ENCODE measurements at places on chromosomes 12 and 14.

DNA sequence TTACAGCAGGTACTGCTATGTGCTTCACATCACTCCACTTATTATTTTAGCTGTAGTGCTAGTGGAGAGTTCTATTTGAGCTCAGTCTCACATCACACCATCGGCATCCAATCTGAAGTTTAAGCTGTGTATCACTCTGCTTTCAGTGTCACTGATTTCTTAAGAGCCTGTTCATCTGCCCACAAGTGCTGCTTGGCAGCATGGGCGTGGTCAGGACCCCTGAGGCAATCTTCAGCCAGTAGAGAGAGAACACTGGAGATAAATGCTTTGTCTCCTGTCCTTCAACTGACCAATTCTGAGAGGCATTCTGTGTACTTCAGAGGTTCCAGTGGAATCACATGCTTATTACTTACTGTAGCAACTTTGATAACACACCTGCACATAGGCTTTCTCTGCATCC, 728.8 kb downstream of the RPS29 start:
- no peak for DNase-seq

DNA sequence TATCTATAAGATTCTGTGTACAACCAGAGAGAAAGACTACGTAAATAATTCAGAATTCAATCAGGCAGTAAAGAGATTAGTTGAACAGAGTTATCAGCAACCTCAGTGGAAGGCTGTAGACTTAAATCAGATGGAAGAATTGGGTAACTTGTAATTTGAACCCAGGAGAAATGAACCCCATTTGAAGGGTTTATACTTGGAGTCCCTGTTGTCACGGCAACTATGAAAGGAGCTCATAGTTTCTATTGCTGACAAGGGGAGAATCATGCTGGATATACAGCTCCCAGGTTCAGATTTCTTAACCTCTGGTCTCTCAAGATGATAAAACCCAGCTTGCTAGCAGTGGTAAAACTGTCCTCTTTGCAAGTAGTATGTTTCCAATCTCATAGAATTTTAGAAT, 54.4 kb upstream of the BMP4 start:
- no peak for DNase-seq

DNA sequence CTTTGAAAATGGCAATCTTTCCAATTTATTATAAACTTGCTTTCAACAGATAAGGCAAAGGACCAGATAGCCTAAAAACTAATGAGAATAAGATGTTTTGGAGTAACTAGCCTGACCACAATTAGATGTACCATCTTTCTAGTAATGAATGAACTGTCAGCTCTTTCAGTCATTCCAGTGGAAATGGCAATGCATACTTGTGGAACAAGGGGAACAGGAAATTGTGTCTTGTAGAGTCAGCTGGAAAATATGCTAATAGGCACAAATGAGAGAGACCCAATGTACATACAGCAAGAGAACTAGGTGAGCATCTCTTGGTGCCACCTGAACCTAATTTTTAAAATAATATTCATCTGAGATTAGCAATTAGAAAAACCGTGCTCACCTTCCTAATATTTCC, 76.1 kb upstream of the GPHB5 start:
- no peak for DNase-seq

GRCh38 chr12:73632661-73633060, 905.0 kb upstream of the ATXN7L3B start:
- no peak for DNase-seq

- no peak for DNase-seq
Measured at GRCh38 chr12:30415777-30416176, 279.9 kb downstream of the IPO8 start.

Measured in stimulated activated CD4-positive, alpha-beta T cell treated with anti-CD3 and anti-CD28 coated beads, TNF-alpha, amount 100 ng/mL, for 48 hours (primary cell).